ENCODE measurements at places on chromosomes 7 and 10.
A peak's percentile ranks its signal among the peaks of the same experiment; 100 is the strongest.

DNA sequence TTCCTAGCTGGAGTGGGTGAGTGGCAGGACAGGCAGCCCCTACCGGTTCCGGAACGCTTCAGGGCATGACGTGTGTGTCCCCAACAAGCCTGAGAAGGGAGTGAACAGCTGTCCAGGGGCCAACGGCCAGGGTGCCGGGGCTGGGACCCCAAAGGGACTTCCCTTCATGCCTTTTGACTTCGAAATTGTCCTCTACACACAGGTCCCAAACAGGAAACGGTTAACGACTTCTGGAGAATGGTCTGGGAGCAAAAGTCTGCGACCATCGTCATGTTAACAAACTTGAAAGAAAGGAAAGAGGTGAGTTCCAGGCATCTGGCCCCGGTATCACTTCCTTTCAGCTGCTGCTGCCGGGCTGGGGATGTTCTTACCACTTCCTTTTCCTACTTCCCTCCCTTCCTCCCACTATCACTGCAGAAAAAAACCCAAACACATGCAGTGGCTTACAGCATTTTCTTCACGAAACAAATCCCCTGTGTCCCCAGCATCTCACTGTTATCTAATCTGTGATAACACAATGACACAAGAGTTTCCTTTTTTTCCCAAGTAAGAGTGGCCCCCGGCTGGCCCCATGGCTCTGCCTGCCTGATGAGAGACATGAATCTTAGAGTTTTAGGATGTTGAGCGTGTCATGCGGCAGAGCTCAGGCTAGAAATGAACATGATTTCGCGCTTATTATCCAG is 63.2 kb downstream of the MKI67 start:
- no peak for DNase-seq

DNA sequence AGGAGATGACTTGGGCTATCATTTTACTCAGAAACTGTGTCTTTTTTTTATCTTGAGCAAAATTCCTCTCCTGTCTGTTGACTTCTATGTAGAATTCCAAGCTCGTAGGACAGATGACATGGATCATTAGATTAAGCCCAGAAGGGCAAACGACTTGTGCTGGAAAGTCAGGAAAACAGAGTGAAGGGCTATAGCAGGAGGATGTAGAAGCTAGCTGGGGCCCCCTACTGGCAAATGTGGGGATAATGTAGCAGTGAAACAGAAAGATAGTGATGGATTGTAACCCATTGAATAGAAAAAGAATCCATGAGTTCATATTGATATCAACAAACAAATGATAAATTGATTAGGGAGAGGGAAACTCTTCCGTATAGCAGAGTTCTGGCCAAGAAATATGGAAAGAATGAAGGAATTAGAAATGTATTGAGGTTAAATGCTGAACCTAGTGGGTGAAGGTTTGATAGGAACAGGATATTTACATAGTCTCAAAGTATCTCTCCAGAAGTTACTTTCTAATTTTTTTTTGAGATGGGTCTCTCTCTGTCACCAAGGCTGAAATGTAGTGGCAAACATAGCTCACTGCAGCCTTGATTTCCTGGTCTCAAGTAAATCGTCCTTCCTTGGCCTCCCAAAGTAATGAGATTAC is 103.6 kb downstream of the LYZL1 start:
- peak; percentile 66 for DNase-seq

- DNase-seq, result no peak
Observed at GRCh38 chr7:103576641-103577040, 130.6 kb upstream of the SLC26A5 start.

- DNase-seq, result no peak
Observed at GRCh38 chr7:37411444-37412034, 37.1 kb downstream of the ELMO1 start.

DNA sequence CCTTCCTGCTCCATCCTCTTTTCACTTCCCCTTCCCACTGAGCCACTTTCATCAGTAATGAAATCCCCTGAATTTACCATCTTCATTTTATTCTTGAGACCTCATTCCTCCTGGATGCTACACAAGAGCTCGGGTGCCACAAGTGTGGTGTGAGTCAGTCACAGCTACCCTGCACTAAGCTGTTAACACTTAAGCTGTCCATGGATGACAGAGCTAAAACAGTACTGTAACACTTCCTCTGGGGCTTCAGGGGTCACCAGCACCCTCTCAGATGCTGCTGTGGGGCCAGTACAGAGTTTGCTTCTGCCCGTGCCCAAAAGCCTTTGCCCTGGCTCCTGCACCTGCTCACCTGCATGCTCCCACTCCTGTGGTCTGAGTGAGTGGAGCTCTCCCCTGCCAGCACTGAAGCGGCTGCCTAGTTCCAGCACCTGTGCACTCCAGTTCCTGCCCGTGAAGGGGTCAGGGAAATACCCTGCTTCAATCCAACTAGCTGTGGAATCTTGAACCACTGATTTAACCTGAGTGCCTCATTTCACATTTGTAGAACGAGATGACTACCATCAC is 71.9 kb downstream of the POT1 start:
- no peak for DNase-seq

DNA sequence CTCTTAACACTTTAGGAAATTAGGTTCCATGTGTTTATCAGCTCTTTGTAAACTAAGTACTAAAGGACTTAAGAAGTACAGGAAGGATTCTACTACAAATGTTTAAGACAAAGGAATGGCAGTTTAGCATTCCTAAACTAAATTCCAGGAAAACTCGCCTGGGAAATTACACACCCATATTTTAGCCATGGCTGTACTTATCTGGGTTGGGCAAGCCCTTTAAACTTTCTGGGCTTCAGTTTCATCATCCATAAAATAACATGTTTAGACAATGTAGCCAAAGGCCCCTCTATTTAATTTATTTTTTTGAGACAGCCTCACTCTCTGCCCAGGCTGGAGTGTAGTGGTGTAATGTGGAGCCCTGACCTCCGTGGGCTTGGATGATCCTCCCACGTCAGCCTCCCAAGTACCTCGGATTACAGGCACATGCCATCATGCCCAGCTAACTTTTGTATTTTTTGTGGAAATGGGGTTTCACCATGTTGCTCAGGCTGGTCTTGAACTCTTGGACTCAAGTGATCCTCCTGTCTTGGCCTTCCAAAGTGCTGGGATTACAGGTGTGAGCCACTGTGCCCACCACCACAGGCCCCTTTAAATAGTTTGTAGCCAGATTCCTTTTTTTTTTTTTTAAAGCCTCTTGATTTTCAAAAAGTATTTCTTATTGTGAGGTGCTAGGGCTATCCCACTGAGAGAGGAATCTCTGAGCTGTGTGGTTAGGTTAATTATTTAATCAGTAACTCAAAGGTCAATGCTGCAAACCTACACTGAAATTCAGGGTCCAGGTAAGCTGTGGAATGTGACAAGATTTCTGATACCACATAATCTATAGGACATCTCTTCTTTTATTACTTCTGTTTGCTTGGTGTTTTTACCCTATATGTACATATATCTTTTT is 32.1 kb downstream of the TMEM60 start:
- no peak for DNase-seq

DNA sequence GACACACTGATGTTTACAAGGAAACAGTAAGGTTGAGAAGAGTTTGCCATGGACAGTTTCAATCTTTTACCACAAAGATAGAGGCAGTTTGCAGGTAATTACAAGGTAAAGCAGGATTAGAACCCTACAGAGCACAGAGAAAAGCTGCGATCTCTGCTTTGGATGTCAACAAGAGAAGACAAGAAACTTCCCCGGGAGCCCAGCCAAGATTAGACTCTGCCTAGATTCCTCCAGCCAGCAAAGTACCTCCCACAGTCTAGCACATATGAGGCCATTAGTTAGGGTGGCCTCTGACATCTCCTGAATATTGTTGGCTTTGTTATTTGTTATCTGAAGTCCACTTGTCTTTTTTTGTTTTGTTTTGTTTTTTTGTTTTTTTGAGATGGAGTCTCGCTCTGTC is 178.1 kb downstream of the CALN1 start:
- no peak for DNase-seq

DNA sequence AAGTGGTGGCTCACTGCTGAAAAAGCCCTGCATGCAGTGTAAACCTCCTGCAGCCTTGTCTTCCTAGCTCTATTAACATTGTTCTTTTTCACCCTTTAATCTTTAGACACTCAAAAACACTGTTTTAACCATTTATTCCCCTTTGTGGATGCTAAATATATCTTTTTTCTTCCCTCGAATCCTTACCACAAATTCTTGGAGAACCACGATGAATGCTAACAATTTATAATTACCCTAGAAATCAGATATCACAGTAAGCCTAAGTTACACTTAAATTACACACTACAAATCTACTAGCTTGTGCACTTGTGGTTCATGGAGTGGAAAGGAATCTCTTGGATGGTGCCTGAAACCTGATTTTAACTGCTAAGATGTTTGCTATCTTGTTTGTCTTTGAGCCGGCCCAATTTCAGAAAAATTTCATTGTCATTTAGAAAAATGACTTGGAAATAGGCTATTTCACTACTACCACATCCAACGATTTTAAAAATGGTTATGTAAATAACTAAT is 125.1 kb upstream of the NOBOX start:
- DNase-seq, result no peak

GRCh38 chr10:120735773-120736371 is 115.3 kb upstream of the WDR11 start:
- DNase-seq, result peak; percentile 21

DNA sequence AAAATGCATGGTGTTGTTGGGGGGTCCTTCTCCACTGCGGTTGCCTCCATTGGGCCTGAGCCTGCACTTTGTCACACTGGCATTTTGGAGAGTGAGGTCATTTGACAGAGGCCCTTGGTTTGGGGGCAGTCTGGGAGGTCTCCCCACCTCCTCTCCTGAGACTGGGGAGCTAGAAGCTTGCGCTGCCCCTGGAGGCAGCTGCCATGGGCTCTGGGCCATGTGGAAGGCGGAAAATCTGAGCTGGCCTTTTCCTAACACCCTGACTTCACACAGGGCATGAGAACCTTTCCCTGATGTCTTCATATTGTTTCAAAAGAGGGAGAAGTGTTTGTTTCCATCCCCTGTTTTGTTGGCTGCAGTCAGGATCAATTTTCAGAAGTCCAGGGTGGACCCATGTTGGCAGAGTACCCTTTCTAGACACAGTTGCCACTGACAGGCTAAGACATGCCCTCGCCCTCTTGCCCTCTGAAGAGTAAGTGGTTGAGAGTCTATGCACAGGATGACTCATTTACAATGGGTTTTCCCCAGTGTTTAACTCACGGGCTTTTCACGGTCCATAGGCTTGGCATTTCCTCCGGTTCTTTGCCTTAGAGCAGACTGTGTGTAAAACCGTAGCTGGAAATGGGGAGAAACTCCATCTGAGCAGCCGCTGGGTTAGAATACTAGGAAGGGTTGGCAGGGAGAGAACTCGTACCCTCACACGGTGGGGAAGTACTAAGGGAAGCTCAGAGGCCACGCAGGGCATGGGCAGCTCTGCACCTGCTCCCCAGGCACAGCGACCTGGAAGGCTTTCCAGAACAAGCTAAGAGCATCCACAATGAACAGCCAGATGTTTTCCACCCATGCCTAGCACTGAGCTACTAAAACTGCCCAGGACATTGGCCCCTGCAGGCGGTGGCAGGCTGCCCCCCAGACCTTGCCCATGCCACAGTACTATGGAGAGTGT is 655.0 kb downstream of the SDK1 start:
- DNase-seq, result no peak

- DNase-seq, result peak; percentile 88
Observed at GRCh38 chr10:110399106-110399964, 94.6 kb upstream of the SMNDC1 start.

DNA sequence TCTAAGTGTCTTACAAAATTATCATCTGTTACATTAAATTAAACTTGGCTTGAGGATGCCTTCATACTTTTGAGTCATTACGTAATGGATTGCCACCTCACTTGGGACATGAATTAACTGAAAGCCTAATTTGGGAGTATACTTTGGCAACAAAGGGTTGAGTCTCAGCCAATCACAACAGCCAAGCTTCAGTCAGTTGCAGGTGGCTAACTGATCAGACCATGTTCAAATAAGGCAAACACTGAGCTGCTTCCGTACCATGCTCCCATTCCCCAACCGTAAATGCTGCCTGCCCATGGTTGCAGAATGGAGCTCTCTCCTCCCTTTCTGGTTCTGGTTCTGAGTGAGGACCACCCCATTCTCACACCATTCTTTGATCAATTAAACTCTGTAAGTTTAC is 92.9 kb upstream of the STK17A start:
- DNase-seq, result no peak

DNA sequence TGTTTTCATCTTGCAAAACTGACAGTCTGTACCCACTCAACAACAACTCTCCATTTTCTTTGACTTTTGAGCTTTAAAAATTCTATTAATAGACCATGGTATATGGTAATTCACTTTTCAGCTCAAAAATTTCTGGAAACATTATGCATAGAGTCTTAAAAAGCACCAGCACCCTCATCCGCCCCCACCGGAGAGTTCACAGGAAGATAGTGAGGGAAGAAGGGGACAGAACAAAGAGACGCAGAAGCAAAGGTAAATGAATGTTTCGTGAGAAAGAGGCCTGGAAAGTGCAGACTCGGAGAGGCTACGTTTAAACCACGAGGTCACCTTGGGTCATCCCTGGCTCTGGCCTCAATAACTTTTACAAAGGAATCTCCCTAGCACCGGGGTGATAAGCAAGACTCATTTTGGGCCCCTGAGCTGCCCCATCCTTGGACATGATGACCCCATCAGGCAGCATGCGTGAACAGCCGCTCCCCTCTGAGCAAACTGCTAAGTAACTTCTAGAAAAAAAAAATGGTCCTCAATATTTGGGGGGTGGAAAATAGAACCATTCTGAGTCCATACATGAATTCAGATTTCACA is 96.3 kb downstream of the CPXM2 start:
- DNase-seq, result no peak

GRCh38 chr10:72567889-72568640 is 57.8 kb downstream of the MICU1 start:
- DNase-seq, result no peak

DNA sequence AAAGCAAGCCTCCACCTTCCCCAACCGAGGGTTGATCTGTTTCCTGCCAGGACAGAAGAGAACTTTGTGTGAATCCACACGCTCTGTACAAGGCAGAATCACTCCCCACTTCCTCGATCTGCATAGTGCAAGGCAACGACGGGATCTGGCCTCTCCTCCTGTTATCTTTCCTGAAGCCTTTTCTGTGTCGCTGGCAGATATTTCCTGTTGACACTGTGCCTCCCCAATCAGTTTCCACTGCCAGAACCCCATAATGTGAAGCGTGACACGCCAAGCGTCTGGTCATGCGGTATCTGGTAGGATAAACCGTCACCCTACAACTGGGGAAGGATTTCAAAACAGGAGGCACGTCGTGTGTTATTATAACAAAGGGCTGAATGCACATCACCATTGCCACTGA is 57.2 kb downstream of the FAM171A1 start:
- no peak for DNase-seq

DNA sequence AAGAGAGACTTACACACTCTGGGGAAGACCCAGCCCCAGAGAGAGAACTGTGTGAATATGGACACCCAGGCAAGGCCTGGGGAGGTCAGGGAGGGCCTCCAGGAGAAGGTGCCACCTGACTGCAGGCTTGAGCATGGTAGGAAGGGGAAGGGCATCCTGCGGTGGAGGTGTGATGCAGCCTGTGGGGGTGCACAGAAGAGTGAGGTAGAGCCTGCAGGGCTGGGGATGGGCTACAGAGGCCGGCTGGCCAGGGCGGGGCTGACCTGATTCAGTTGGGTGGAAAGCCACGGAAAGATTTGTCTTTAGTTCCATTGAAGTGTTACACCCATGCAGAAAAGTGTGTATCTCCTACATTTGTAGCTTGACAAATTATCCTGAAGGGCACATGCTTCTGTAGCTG is 47.6 kb downstream of the ZMIZ1 start:
- DNase-seq, result no peak
